CD4-positive, alpha-beta T cell treated with Interleukin-15 for 4 hours (primary cell): ENCODE measurements at places on chromosomes 6 and 20.

- peak; percentile 57 for DNase-seq
These were observed 5.4 kb downstream of the NPBWR2 start for GRCh38 chr20:64101731-64102621.

GRCh38 chr6:6314596-6314995 is 5.9 kb downstream of the F13A1 start:
- DNase-seq = no peak

DNA sequence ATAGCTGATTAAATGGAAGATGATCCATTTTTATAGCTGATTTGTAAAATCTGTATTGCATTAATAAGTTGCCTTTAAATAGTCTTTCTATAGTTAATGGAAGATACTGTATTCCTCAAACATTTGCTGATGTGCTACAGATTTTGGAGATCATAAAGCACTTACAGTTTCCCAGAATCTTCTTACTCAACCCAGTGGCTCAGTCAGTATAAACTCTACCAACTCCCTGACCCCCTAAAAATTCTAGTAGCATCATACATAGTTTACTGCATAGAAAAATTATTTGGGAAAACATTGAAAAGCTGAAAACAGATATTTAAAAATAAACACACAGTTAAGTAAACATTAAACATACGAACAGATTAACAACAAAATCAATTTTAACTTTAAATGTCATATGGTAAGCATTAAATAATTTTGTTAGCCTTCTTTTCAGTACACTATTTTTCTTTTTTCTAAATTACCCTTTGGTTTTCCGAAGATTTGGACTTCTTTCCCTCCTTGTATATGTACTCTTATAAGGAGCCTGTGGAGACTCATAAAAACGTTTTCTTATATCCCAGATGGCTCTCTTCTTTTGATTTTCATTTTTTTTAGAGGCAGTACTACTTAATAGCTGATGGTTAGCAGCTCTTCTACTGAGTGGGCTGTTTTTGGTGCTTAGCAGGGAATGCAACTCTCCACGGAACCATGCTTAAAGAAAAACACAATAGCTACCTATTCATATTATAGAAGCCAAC is 62.7 kb upstream of the BMP5 start:
- no peak for DNase-seq

DNA sequence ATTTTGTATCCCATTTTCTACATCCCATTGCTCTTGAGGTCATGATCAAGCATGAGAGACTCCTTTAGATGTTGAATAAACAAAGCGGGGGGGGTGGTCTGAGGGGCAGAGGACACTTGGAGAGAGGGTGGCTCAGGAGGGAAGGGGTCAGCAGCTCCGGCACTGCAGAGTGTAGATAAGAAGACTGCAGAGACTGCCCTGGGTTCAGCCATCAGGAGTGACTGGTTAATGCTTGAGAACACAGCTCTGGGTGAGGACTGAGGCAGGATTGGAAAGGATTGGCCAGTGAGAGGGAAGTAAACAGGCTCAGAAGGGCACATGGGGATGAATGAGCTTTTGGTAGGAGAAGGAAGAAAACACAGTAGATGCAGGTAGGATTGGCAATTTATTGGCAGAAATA is 205.3 kb upstream of the CNR1 start:
- DNase-seq = no peak

GRCh38 chr6:15523679-15524630 is 138.9 kb downstream of the DTNBP1 start:
- DNase-seq = no peak

DNA sequence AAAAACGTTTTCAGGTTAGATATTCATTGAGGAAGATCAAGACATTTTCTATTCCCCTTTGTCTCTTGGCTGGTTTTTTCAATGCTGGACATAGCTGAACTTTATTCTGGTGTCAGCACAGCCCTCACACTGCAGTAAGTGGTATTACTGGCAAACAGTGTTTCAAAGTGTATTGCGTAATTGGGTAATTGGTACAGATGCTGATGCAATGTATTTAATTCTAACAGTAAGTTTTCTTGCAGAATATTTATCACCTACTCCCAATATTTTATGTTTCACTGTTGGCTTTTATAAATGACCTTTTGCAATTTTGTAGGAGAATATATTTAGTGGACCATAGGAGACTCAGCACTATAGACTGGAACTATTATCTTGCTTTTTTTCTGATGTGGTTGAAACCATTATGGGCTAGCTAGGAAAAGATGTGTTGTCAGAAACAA is 287.6 kb upstream of the SOX4 start:
- no peak for DNase-seq
